Upper lobe of left lung (tissue), 6 donors: ENCODE measurements at places on chromosomes 6 and 20. TPM values are rescaled to one million over a fixed set of nuclear protein-coding genes. Genes with fewer than 3 reads are reported as not detected.

DNA sequence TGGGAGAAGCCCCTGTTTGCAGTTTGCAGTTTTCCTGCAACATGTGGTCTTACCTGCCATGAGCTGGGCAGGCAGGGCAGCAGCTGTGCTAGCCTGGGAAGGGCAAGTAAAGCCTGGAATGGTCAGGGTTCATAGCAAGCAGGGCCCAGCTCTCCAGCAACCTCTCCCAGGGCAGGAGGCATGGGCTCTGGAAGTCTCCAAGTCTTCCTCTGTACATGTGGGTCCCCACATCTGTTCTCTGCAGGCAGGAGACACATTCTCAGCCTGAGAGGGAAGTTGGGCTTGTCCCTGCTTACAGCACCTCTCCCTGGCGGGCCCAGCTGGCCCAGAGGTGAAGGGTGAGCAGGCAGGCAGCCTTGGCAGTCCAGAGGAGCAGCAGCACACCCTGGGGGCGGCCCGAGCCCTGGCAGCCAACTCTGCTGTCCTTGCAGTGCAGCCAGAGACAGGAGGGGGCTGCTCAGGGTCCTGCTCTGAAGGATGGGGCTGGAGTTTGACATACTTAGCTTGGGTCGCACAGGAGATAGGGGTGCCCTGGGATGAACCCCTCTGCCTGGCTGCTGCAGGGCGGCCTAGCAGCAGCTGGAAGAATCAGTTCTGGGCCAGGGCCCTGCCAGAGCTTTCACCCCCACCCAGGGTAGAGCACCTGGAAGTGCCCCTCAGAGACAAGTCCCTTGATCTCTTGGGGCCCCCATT lies 176.0 kb downstream of the MRPL14 start:
- H3K4me3 ChIP-seq, result no peak overlapping the region
- no peak overlapping the region for H3K27ac ChIP-seq
- peak; percentile 89 for DNase-seq
- H3K4me1 ChIP-seq, result no peaks in the 10 kb centered on the region
- H3K36me3 ChIP-seq, result no peaks in the 10 kb centered on the region
- no peaks in the 10 kb centered on the region for H3K27me3 ChIP-seq

- no peak overlapping the region for H3K27ac ChIP-seq
- H3K4me1 ChIP-seq, result no peaks in the 10 kb centered on the region
- DNase-seq, result no peak
These were observed 104.6 kb upstream of the EXOC2 start for GRCh38 chr6:797479-798077.

DNA sequence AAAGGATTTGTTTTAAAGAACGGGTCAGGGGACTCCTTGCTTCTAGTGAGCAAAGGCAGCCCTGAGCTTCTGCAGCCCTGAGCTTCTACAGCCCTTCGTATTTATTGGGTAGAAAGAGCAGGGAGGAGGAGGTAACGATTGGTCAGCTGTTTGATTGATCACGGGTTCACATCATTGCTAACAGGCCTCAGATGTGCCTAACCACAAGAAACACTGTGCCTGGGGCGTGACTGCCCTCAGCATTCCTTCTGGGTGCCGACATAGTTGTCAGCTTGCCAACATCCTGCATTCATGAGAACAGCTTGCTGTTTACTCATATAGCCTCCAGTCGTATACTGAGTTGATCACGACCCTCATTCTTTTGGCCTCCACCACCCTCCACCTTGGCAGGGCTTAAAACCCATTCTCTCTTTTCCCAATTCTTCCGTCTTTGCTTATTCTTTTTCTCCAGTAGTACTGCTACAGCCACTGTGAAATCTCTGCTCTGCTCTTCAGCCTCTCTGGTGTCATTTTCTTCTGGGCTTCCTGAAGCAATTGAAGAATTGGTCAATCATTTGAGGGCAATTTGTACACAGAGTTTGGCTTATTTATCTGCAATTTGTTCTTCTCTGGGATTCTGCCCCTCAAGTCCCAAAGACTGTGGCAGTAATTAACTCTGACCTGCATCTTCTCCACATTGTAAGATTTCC lies 25.4 kb upstream of the NOP56 start:
- no peak overlapping the region for H3K4me3 ChIP-seq
- no peaks in the 10 kb centered on the region for H3K27me3 ChIP-seq
- DNase-seq, result no peak
- H3K27ac ChIP-seq, result no peak overlapping the region

TXLNB gene
- total RNA-seq, result 1.0 TPM

GRCh38 chr6:107660839-107661238 lies 163.3 kb downstream of the SCML4 start:
- peaks cover 17% of the 10 kb centered on the region for H3K4me1 ChIP-seq
- H3K36me3 ChIP-seq, result no peaks in the 10 kb centered on the region
- H3K27ac ChIP-seq, result no peak overlapping the region

GRCh38 chr20:49979030-49979832 lies 3.5 kb upstream of the SNAI1 start:
- H3K36me3 ChIP-seq, result no peaks in the 10 kb centered on the region
- H3K27me3 ChIP-seq, result no peaks in the 10 kb centered on the region
- H3K4me1 ChIP-seq, result peaks cover 35% of the 10 kb centered on the region
- H3K27ac ChIP-seq, result peak overlapping the region; percentile 30
- H3K4me3 ChIP-seq, result peak overlapping the region; percentile 29
- peak; percentile 92 for DNase-seq

GRCh38 chr6:7512320-7512719 lies 29.2 kb upstream of the DSP start:
- H3K4me3 ChIP-seq, result no peak overlapping the region
- no peaks in the 10 kb centered on the region for H3K36me3 ChIP-seq
- H3K27me3 ChIP-seq, result no peaks in the 10 kb centered on the region
- H3K27ac ChIP-seq, result no peak overlapping the region
- DNase-seq, result no peak
- no peaks in the 10 kb centered on the region for H3K4me1 ChIP-seq

DNA sequence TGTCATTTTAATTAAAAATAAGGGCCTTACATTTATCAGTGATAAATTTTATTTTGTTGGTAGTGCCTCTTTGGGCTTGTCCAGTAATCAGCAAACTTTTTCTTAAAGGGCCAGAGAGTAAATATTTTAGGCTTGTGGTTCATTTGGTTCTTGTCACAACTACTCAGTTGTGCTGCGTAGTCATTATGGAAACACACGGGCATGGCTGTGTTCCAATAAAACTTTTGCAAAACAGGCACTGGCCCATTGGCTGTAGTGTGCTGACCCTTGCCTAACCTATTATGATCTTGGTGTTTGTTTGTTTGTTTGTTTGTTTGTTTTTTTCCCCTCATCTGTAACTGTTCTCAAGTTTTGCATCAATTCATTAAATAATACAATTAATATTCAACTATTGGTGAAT lies 19.4 kb downstream of the TBPL1 start:
- no peaks in the 10 kb centered on the region for H3K27me3 ChIP-seq
- H3K36me3 ChIP-seq, result no peaks in the 10 kb centered on the region
- no peak overlapping the region for H3K27ac ChIP-seq

SOBP gene
- 6.9 TPM for total RNA-seq

DNA sequence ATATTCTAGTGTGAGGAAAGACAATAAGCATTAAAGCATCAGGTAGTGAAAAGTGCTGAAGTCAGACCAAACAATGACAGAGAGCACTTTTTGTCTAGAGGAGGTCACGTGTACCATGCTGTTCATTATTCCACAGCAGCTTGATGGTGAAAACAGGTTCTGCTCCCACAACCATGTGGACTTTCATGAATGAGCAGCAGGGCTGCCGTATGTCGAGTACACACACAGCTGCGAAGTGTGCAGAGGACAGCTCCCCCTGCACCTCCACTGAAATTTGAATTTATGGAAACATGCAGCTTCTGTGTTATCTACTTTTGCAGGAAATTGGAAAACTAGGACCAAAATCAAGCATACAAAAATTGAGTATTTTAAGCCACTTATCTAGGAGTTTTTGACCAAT lies 85.3 kb downstream of the MAP7 start:
- no peak for DNase-seq
- no peak overlapping the region for H3K27ac ChIP-seq
- H3K36me3 ChIP-seq, result no peaks in the 10 kb centered on the region
- H3K4me3 ChIP-seq, result no peak overlapping the region
- H3K4me1 ChIP-seq, result peaks cover 4% of the 10 kb centered on the region
- H3K27me3 ChIP-seq, result no peaks in the 10 kb centered on the region

NUP153 gene
- total RNA-seq, result 29.8 TPM

GRCh38 chr6:17292600-17293133 lies 11.5 kb downstream of the RBM24 start:
- no peaks in the 10 kb centered on the region for H3K27me3 ChIP-seq
- H3K27ac ChIP-seq, result no peak overlapping the region
- no peaks in the 10 kb centered on the region for H3K36me3 ChIP-seq
- DNase-seq, result no peak
- no peaks in the 10 kb centered on the region for H3K4me1 ChIP-seq

RAET1L gene
- not detected for total RNA-seq

SIRPA gene
- total RNA-seq, result 67.5 TPM

L3MBTL1 gene
- 14.9 TPM for total RNA-seq

PPP1R10 gene
- 55.3 TPM for total RNA-seq

- H3K27me3 ChIP-seq, result no peaks in the 10 kb centered on the region
- H3K36me3 ChIP-seq, result no peaks in the 10 kb centered on the region
- no peak overlapping the region for H3K4me3 ChIP-seq
- H3K27ac ChIP-seq, result no peak overlapping the region
- DNase-seq, result peak; percentile 38
These were observed 3.9 kb upstream of the KCNS1 start for GRCh38 chr20:45104786-45105185.

PTK7 gene
- 92.4 TPM for total RNA-seq
